Mesothelial cell of epicardium (in vitro differentiated cells): ENCODE measurements at places on chromosomes 1 and 21. TPM values are rescaled to one million over a fixed set of nuclear protein-coding genes. Genes with fewer than 3 reads are reported as not detected.

The TEDDM1 gene
- not detected in 3 replicates for total RNA-seq

The SYPL2 gene
- 0.11 to 0.22 TPM (median 0.14 TPM) in 3 replicates for total RNA-seq

GRCh38 chr1:66676613-66677298 is 75.5 kb upstream of the DYNLT5 start:
- DNase-seq: no peak

GRCh38 chr1:154940213-154940560 is 3.7 kb upstream of the PMVK start:
- DNase-seq: no peak

- DNase-seq: no peak
Measured at GRCh38 chr1:169545472-169545871, 40.8 kb downstream of the F5 start.

GRCh38 chr1:2791027-2791760 is 10.3 kb downstream of the TTC34 start:
- no peak for DNase-seq

GRCh38 chr1:221801773-221802516 is 60.1 kb upstream of the DUSP10 start:
- no peak for DNase-seq

DNA sequence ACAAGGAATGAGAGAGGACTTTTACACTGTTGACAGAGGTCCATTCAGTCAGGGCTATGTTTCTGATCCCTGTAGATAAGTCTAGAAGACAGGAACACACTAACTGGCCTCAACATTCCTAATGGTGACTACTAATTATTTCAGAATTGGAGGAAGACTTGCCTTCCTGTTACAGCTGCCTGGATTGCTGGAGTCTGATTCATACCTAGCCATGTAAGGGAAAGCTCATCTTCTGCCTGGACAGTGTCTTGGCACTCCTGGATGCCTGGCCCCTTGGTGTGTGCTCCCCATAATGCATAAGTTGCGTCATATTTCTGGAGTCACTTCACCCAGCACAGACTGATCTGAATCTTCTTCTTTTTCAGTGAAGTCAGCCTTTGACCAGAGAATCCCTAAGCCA is 326.0 kb upstream of the RUNX1 start:
- no peak for DNase-seq
